Activated CD4-positive, CD25-positive, alpha-beta regulatory T cell (primary cell): ENCODE measurements at places on chromosomes 11 and 22.

DNA sequence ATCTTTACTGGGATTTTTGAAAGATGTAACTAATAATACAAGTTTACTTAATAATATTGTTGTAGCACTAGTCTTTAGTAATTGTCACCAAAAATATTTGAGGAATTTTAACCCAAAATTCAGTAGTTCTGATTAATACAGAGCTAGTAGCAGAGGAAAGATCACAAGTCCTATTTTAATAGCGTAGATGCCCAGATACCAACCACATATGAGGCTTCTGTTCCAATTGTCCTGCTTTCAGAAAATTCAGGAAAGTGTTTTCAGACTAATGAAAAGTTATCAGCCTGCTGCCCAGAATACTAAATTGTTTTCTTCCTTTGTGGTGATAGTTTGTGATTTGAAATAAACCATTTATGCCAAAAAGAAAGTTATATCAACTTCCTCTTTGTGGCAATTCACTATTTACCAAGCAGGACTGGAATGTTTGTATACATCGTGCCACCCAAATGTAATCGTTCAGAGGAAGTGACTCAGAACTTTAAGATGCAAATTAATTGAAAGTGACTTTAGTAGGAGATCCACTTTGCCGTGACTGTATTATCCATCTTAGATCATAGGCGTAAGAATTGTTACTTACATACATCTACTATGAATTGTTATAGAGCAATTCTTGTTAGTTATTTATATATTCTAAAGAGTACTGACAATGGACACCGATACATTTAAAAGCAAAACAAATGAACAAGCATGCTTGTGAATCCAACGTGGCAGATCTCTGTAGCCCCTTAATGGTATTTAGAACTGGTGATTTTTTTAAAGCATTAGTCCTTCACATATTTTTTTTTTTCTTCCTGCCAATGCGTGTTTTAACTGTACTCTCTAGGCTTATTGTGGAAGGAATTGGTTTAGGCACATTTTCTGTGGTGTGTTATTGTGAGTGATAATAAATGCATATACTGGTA is 231.0 kb downstream of the DDX10 start:
- DNase-seq: no peak

DNA sequence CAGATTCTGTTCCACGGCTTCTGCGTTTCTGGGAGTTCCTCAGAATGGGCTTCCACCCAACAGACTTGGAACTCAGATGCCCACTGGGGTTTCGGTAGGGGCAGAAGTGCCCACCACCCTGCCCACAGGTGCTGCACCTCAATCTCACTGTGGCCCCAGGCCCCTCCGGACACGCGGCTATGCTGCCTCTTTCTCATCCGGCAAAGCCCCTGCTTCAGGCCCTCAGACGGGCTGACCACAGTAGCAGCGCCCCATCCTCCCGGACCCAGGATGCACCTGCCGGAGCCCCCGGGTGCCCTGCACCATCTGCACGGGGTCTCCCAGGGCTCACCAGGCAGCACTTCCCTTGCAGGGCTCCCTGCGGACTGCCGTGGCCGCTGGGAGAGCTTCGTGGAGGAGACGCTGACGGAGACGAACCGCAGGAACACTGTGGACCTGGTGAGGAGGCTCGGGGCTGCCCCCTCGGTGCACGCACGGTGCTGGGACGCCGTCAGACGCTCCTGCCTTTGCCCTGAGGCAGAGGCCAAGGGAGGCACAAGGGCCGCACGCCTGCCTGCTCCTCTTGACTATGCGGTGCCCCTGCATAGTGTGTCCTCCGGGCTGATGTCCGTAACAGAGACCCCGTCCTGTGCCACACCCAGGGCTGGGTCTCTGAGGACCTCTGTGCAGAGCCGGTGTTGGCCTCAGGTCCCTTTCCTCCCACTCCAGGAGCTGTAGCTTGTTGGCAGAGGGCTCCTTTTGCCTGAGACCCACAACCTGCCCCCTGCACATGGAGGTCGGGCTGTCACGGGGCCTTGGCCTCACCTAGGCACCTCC is 38.6 kb downstream of the SBF1 start:
- no peak for DNase-seq

- DNase-seq: peak; percentile 33
Measured at GRCh38 chr11:416757-417621, 2.2 kb upstream of the SIGIRR start.

DNA sequence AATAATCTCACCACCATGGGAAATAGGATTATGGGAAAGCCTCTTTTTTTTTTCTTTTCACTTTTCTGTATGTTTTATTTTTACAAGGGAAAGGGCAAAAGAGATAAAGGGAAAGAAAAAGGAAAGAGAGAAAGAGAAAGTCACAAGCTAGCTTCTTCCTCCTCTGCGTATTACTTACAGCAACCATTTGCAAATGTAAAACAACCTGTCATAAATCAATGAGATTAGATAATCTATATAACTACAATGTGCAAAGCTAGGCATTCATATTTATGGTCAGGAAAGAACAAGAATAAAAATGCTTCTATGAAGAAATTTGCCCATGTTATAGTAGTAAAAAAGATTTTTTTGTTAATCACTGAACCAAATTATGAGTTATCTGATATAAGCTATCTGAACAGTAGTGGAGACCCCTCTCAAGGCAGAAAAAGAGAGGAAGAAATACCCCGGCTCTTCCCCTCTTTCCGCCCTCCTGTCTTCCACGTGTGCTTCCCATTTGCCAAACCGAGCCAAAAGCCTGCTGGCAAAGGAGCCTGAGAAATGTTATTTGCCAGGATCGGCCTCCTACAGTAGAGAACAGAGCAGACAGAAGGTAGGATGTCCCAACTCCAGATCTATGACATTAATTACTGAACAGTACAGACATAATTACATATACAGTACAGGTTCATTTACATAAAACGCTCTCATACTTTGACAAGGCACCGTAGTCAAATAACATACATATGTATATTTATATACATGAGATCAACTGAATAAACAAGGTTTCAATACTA is 50.2 kb downstream of the ARHGAP32 start:
- DNase-seq: no peak

DNA sequence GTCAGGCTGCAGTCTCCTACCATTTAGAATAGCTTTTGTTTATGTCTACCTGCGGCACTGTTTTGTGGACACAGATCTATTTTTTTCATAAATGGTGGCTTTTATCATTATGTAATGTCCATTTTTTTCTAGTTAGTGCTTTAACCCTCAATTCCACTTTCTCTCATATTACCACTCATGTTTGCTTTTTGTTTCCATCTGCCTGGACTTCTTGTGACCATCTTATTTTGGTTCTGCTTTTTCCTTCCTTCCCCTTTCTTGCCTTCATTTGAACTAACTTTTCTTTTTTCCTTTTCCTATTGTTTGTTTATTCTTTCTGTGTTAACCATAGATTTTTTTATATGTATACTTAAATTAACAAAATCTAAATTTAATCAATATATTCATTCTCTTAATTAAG is 98.5 kb upstream of the SLC22A12 start:
- no peak for DNase-seq

GRCh38 chr22:46150655-46151477 is 540 bp downstream of the PPARA start:
- peak; percentile 26 for DNase-seq

- no peak for DNase-seq
Measured at GRCh38 chr11:121249039-121249663, 43.4 kb upstream of the SC5D start.

DNA sequence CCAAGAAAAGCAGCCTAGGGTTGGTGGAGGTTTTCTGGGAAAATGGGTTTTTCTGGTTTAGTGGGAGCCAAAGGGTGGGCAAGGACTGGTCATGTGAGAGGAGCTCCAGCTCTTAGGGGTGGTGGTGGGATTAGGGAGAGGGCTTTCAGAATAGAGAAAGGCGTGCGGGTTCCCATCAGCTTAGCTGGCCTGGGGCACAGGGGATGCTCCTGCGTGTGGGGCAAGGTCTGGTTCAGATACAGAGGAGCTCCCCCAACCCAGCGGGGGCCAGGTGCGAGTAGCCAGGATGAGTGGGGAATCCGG is 644 bp downstream of the TMEM134 start:
- no peak for DNase-seq

GRCh38 chr11:118045191-118045590 is 31.7 kb upstream of the TMPRSS4 start:
- no peak for DNase-seq

- no peak for DNase-seq
Measured at GRCh38 chr11:40204228-40204627, 1255.2 kb downstream of the LRRC4C start.

DNA sequence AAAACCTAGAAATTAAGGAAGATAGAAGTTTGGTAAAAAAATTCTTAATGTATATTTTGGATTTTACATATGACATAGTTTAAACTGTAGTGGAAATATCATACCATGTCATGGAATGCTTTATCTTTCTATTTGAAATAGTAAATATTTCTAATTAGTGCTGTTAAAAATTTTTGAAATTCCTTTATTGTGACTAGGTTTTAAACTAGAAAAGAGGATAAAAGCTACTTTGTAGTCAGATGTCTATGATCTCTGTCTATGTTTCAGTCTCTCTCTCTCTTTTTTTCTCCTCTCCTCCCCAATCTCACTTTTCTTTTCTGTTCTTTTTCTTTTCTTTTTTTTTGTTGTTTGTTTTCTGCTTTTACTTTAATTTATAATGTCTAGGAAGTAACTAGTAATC is 226.2 kb downstream of the TMEM135 start:
- DNase-seq: no peak

DNA sequence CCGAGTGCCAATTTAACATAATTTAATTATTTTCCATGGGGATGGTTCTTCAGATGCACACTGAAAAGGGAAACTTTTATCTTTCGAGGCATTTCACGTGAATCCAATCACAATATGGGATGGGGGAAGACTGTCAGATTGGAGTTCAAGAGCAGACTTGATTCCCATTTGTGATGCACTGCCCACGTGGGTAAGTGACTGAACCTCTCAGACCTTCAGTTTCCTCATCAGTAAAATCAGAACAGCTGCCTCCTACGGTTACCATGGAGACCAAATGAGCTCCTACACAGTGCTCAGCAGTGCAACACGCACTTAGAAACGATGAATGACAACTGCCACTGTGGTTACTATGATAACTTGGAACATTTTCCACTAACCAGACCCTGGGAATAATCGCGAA is 21.7 kb downstream of the KIAA0930 start:
- DNase-seq: no peak

DNA sequence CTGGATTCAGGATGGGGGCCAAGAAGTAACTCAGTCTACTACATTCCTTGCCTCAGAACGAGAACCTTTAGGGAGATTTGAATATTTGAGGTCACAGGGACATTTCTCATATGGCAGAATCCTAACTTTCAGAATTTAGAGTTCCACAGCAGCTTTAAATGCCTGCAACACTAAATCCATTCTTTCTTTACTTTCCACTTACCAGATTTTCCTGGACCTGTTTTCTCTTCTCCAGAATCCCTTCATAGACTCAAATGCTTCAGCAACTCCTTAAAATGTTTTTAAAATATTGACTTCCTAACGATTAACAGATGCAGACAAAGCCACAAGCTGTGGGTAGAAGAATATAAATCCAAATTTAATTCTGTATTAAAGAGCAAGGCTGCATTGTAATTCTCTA is 63.1 kb downstream of the PRSS23 start:
- DNase-seq: no peak

DNA sequence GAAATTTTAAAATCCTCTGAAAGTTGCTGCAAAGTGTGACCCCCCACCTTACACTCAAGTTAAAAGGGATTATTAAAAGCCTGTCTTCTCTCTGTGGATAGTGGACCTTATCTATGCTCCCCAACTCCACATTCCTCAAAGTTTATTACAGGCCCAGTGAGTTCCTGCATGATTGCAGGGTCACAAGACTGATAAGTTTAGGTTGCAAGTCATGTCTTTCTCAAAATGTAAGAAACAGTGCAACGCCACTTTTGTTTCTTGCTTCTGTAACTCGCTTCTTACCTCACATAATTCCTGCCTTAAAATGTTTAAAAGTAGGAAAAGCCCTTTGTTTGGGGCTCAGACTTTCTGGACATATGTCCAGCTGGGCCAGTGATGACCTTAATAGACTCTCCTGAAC is 38.4 kb upstream of the GLYAT start:
- DNase-seq: no peak

DNA sequence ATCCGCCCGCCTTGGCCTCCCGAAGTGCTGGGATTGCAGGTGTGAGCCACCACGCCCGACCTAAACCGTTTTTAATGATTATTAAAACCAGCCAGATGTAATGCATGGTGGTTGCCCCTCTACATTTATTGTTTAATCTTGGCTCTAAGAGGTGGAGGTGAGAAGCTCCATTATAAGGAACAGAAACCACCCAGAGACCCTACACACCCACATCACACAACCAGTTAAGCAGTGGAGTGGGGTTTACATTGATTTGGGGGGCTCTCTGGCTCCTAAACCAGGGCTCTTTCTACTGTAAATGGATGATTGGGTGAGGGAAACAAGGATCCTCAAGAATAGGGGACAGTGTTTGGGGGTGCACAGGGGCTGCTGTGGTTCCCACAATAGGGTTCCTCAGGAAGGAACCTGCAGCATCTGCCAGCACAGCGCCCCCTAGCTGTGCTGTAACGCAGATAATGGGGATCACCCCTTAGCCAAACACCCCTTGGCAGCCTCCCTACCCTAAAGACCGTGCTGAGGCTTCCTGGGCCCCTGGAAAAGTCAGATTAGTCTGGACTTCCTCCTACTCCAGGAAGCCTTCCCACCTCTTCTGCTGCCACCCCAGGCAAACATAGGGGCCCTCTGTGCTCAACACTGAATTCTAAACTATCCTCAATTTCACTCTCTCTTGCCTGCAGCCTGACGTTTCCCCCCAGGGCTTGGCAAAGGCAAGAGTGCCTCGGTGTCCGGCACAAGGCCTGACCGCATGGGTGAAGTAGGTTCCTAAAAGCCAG is 2.4 kb downstream of the MPST start:
- DNase-seq: peak; percentile 13

DNA sequence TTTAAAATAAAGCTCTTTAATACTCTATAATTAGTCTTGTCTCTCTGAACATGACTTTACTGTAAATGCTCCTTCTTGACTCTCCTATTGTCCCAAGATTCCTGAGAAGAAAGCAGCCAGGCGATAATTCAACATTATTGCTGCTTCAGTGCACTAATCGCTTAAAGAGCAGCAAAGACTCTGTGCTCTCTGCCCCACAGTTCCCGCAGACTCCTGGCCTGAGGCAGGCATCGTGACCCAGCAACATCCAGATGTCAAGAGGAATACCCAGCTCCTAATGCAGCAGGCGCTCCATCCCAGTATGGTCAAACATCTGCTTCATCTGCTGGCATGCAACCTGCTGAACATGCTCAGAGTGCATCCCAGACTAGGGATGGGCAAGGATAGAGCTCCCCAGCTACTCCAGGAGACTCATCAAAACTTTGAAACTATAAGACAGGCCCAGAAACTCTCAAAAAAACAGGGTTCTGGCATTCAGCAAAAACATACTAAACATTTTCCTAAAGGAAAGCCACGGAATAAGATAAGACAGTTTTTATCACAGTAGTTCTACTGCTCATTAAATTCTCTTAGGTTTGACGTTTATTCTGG is 270.0 kb downstream of the SOX6 start:
- DNase-seq: no peak
